HTR-8/SVneo (cell line): ENCODE measurements at places on chromosomes 13 and 19.

GRCh38 chr19:19482809-19483596 lies 32.3 kb downstream of the TSSK6 start:
- no peak for DNase-seq

DNA sequence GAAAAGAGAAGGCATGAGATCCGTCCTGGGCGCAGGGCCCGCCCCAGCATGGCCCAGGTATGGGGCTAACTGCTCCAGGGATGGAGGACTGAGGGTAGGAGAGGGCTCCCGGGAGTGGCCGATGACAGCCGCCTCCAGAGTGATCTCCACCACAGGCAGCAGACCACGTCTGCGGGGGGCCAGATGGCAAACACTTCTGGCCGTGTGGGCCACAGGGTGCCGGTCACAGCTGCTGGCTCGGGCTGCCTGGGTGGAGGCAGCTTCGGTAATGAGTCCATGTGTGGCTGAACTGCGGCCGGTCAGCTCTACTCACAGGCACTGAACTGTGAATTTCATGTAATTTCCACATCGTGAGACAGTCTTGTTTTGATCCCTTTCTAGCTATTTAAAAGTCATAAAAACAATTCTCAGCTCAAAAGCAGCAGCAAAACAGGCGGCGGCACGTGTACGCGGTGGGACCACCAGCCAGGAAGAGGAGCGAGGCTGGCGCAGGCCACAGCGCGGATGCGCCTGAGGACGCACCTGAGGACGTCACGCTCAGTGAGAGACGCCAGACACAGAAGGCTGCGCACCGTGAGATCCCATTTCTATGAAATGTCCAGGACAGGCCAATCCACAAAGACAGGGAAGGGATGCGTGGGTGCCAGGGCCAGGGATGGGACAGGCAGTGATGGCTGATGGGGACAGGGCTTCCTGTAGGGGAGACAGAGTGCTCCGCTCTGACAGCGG lies 4.0 kb downstream of the LSM7 start:
- DNase-seq = no peak

GRCh38 chr13:103640606-103641005 lies 574.4 kb upstream of the SLC10A2 start:
- no peak for DNase-seq

- DNase-seq = no peak
Measured at GRCh38 chr13:30857018-30857417, 49.1 kb upstream of the MEDAG start.

- DNase-seq = no peak
Measured at GRCh38 chr19:49019242-49019932, 2.5 kb upstream of the LHB start.

DNA sequence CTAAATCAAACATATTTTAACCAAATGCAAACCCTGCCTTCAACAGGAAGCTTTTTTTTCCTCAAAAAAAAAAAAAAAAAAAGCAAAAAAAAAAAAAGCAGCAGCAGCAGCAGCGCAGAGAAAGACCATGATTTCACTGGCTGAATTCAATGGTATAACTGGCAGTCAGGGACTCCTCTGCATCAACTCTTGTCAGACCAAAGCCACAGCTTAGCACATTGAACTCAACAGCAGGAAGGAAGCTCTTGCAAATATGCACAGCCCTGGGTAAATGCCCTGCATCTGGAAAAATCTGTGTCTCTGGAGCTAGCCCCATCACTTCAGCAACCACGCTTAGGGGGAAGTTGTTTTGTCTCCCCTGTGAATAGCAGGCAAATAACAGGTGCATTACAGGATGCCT lies 17.6 kb upstream of the DHRS12 start:
- no peak for DNase-seq

DNA sequence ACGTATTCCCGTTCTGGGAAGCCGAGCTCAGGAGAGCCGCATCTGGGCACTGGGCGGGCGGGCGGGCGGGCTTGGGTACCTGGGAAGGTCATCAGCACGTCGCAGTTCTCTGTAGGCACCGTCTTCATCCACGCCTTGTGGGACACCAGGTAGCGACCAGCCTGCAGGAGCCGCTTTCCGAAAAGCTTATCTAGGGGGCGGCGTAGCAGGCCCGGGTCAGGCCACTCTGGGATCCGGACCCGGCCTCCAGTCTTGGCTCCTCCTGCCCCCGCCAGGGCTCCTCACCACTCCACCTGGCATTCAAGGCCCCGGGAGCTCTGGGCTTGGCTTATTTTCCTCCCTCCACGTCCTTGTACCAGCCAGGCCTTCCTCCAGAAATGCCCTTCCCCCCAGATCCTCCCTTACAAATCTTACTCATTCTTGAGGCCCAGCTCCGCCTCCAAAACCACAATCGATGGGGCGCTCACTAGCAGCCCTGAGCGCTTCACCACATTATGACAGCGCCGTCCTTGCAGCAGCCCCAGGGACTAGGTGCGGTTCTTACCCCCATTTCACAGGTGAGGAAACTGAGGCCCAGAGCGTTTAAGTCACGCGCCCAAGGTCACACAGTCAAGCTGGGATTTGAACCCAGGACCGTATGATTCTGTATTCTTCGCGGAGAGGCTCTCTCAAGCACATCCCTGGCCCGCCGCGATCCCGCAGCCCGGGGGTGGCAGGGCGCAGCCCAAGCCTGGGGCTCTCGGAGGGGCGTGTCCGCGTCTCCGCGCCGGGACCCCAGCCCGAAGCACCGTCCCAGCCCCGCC lies 843 bp downstream of the ANO8 start:
- DNase-seq = no peak

GRCh38 chr13:112034846-112035245 lies 32.1 kb upstream of the SOX1 start:
- DNase-seq = no peak

- no peak for DNase-seq
Measured at GRCh38 chr19:54462655-54463530, 685 bp downstream of the LENG9 start.

- DNase-seq = no peak
Measured at GRCh38 chr13:23560571-23561089, 9.6 kb upstream of the TNFRSF19 start.

DNA sequence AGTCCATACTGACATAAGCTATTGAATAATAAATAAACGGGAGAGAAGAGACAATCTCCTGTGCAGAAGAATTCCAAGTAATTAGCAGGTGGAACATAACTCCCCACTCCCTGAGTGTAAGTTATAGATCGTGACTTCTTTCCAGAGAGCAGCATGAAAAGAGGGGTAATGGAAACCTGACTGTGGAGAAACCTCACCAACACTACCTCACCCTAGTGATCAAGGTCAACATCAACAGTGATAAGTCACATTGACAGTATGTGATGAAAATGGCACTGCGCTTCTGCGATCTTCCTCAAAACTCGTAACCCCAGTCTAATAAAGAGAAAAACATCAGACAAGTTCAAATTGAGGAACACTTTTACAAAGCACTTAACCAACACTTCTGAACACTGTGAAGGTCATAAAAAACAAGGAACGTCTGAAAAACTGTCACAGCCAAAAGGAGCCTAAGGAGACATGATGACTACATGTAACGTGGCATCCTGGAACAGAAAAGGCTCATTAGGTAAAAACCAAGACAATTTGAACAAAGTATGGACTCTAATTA lies 19.8 kb downstream of the CAB39L start:
- no peak for DNase-seq

- no peak for DNase-seq
Measured at GRCh38 chr13:48505012-48505411, 27.9 kb downstream of the RCBTB2 start.

- no peak for DNase-seq
Measured at GRCh38 chr13:80873589-80873988, 532.7 kb upstream of the SPRY2 start.

GRCh38 chr13:81927347-81927746 lies 1586.4 kb upstream of the SPRY2 start:
- no peak for DNase-seq

GRCh38 chr13:113035213-113035800 lies 66.3 kb downstream of the MCF2L start:
- no peak for DNase-seq

DNA sequence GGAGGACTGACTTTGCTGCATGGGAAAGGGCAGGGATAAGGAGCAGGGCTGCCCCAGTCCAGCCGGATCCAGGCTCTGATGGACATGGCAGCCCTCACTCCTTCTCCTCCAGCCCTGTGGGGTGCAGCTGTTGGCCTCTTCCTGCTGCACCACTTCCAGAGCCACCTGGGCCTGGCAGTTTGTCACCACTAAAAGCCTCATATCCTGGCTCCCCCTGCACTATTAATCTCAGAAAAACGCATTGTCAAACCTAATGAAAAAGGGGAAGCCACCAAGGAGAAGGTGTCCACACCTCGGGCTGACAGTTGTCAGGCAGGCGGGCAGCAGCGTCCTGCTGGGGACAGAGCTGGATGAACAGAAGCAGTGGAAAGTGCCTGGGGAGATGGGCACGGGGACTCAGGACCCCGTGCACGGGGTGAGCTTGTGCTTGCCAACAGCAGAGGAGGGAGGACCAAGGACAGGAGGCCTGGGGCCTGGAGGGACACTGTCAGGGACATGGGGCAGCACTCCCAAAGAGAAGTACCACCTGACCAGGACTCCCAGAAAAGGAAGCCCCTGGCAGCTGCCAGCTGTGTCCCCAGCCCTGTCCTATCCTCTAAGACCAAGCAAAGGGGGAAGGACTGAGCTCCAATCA lies 151.1 kb upstream of the TSHZ3 start:
- DNase-seq = no peak

GRCh38 chr19:3481241-3482090 lies 1.1 kb upstream of the SMIM24 start:
- DNase-seq = no peak

GRCh38 chr19:18097217-18097992 lies at the start of gene MAST3:
Gene MAST3, plus strand, starts transcription at chr19:18097778. Its CDS starts 15 bp downstream, at chr19:18097793.
- peak; percentile 96 for DNase-seq

GRCh38 chr19:35114353-35115176 lies 1.1 kb upstream of the FXYD3 start:
- peak; percentile 80 for DNase-seq

GRCh38 chr19:6551607-6552450 lies 21.0 kb downstream of the TNFSF9 start:
- DNase-seq = no peak

- DNase-seq = no peak
Measured at GRCh38 chr19:46374536-46375475, 27.9 kb downstream of the PPP5C start.

GRCh38 chr19:6970443-6970842 lies 50.8 kb downstream of the MBD3L2B start:
- DNase-seq = no peak

DNA sequence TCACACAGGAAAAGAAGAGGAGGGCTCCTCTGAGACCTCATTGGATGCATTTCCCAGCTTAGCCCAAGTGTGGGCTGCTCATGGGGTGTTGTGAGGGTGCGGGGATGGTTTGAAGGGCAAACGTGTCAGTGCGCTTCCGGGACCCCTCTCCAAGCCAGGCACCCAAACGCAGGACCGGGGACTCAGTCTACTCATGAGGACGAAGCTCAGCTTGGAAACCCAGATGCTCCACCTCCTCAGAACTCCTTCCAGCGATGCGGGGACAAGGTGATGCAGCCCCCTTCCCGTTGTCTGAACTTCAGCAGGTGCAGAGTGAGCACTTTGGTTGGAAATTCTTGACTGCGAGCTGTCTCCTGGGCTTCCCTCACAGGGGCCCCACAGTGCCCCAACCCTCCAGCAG lies 33.1 kb upstream of the MTIF3 start:
- DNase-seq = no peak

GRCh38 chr13:31731921-31732320 lies 7.4 kb upstream of the RXFP2 start:
- DNase-seq = no peak

GRCh38 chr13:77911751-77912150 lies 6.9 kb downstream of the EDNRB start:
- no peak for DNase-seq

- no peak for DNase-seq
Measured at GRCh38 chr13:104586051-104586746, 1520.0 kb upstream of the SLC10A2 start.

DNA sequence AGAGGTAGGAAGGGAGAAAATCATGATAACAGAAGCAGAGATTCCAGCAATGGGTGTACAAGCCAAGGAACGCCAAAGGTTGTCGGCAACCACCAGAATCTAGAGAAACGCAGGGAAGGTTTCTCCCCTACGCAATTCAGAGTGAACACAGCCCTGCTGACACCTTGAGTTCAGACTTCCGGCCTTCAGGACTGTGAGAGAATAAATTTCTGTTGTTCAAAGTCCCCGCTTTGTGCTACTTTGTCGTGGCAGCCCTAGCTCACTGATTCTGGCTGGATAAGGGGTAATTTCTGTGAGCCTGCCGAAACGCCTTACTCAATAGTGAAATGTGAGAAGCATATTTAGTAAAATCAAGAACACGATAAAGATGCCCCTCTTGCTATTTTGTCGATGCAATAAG lies 5.3 kb upstream of the CLEC4G start:
- DNase-seq = no peak

DNA sequence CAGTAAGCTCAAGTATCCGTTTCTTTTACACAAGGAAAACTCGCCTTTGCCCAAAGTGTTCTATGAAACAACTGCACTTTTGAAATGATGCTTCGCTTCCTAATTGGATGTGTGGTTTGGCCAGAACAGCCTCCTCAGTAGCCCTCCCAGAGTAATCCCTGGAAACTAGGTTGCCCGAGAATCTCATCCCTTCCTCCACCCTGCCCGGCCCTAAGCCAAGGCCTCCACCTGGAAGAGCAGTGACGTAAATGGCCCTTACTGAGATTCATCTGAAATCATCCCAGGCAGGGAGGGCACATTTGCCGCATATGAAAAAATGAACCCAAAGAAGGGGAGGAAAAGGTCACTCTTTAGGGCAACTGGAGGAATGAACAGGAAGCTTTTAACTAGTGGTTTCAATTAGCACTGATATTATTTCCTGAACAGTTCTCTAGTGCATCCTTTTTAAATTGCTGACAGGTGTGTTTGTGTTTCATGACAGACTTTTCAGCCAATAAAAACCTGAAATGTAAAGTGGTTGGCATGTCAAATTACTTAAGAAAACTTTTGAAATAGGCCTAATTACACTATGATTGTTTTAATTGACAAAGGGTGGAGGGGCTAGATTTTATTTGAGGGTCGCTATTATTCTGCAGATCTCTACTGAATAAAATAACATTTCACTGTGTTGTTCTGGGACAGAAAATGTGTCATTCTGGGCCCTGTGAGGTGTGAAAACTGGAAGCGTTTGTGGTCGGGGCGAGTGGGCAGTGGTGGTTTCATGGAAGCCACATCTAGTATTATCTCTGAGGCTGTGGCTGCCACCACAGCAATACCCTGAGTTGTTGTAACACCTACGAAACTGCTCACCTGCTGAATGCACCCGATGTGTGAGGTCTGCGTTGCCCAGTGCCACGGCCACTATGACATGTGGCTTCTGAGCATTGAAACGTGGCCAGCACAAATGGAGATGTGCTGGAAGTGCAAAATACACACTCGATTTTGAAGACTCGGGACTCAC lies 112.1 kb downstream of the ZIC5 start:
- no peak for DNase-seq

- DNase-seq = no peak
Measured at GRCh38 chr19:40611096-40611495, 9.9 kb downstream of the LTBP4 start.

DNA sequence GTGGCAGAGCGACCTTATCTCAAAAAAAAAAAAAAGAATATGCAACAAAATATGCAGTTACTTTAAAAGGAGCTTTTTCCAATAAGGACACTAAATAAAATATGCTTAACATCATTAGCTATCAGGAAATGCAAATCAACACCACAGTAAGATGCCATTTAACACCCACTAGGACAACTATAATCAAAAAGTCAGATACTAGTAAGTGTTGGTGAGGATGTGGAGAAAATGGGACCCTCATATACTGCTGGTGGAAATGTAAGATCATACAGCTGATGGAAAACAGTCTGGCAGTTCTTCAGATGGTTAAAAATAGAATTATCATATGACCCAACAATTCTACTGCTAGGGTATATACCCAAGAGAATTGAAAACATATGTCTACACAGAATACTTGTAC lies 24.5 kb upstream of the AKT2 start:
- DNase-seq = no peak
